ENCODE measurements at places on chromosomes 13 and 19. TPM values are rescaled to one million over a fixed set of nuclear protein-coding genes. Genes with fewer than 3 reads are reported as not detected.

DNA sequence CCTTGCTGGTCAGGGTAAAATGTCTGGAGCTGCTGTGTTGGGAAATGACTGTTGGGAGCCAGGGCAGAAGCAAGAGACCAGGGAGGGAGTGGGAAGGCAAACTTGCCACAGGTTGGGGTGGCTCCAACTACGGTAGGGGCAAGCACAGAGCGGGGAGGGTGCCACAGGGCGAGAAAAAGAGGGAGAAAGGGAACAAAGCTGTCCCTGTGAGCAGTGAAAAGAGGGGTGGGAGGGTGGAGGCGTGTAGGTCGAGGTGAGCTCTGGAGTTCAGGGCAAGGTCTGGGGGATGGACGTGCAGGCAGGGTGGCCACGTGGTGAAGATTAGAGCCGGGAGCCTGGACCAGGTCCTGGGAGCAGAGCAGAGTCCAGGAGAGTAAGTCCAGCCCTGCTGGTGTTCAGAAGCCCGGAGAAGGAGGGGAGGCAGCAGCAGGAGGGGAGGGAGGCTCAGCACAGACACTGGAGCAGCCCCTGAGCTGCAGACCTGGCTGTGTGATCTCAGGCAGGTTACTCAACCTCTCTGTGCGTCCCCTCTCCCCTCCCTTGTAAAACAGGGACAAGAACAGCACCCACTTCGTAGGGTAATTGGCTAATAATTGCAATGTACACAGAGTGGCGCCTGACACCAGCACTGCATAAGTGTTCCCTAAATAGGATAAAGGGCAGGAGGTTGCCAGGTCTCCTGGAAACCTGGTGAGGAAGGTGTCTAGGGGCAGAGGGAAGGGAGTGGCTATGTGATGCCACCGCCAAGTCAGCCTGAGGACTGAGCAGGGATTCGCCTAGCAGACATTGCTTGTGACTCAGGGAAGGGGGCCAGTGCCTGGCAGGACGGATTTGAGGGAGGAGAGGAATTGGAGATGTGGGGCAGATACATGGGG lies 3.2 kb upstream of the POLR2E start:
- DNase-seq: no peak

GRCh38 chr13:60970736-60971135 lies 444.9 kb downstream of the PCDH20 start:
- no peak for DNase-seq

DNA sequence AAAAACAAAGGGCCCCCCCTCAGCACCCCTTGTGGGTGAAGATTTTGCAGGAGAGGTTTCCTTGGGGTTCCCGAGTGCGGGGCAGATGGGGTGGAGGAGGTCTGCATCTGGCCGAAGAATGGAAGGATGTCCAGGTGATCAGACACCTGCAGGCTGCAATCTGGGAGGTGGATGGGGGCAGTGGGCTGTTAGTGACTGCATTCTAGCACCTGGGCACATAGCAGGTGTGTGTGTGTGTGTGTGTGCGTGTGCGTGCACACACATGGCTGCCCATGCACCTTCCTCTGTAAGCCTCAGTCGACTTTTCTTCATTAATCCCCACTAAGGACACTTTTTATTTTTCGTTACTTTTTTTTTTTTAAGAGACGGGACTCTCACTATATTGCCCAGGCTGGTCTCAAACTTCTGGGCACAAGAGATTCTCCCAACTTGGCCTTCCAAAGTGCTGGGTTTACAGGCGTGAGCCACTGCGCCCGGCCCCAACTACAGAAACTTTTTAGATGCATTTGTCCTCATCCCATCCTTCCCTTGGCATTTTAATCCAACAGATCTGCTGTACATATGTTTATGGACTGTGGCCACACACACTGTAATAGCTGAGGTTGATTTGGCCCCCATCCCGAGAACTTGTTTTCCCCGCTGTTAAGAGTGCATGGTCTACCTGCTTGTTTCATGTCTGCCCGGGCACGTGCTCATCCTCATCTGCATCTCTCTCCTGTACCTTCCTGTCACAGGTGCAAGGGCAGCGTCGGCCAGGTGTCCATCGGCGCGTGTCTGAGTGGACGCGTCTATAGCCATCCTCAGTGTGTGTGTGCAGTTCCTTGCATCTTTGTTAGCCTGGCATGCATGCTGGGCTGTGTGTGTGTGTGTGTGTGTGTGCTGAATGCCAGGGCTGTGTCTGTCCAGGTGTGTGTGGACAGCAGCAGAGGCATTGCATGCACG lies 731 bp downstream of the MAG start:
- no peak for DNase-seq

DNA sequence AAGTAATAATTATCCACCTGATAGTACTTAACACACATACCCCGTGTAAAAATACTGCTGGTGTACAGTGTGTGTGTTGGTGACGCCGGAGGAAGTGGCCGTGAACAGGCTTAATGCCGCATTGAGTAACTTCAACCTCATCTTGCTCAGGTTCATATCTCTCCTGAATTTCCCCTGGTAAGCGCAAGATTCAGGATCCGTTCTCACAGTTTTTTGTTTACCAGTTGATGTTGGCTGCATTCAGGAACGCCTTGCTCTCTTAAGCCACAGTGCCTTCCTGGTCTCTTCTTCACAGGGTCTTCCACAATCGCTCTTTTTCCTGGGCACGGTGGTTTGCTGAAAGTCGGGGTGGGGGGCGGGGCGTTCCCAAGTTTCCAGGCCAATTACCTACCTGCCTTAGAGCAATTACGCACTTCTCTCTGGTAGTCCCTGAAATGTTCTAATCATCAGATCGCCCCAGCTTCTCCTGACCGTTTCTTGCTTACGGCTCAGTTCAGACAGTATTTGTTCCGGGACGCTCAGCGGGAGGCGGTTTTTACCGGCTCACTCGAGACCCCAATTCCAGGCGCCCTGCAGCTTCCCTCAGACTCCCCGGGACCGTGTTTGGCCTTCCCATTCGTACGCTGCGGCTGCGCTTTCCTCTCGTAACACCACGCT lies 706 bp upstream of the DNAJC3 start:
- DNase-seq: peak; percentile 27

DNA sequence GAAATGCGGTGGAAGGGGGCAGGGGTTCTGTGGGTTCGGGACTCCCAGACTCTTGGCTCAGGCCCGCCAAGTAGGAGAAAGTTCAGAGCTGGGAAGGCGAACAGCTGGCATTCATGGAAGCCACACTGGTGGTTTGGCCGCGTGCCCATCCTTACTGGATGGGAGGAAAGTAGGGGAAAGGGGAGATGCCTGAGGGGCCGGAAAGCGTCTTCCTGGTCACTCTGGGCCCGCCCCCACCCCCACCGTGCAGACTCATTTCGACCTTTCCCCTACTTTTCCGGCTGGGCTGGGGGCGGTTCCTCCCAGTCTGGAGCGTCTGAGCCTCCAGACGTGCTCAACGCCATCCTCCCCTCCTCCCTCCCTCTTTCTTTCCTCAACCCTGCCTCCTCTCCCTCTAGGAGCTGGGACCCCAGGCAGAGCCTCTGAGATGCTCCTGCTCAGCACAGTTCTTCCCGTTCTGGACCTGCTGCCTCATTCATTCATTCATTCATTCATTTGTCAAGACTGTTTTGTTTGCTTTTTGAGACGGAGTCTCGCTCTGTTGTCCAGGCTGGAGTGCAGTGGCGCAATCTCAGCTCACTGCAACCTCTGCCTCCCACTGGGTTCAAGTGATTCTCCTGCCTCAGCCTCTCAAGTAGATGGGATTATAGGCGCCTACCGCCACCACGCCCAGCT lies 3.5 kb downstream of the ANGPTL4 start:
- peak; percentile 93 for DNase-seq

DNA sequence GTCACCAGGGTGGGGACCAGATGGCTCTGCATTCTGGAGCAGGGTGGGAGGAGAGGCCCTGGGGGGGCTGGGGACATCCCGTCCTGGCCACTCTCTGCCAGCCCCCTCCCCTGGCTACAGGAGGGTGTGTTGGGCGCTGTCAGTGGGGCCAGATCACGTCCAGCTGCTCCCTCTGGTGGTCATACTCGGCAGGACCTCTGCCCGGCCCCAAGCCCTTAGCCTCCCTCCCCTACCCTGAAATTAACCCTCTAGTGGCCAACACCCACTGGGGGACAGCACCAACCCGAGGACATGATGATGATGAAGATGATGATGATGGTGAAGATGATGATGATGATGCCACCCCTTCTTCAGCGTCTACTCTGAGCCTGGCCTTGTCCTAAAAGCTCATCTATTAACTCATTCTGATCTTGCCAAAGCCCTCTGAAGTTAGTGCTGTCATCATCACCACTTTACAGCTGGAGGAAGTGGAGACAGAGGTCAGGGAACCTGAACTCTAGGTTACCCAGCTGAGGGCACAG lies 590 bp upstream of the LGI4 start:
- peak; percentile 65 for DNase-seq

DNA sequence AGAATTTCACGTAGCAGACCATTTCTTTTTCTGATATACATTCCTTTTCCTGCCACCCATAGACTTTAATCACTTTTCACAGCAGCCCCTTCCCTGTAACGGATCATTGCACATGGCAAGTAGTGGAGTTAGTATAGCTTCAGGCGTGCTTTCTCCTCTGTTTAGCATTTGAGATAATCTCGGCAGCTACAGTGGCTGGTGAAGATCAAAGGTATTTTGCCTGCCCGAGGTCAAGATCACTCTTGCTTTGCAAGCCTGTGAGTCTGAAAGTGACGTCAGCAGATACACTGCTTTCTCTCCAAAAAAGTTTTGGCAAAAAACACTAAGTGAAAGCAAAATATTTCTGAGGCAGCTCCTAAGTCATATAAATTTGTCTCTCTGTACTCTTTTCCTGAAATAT lies 260.0 kb downstream of the NDFIP2 start:
- DNase-seq: peak; percentile 63

- DNase-seq: no peak
Measured at GRCh38 chr19:4302243-4302640, at the start of gene TMIGD2. TSS of gene TMIGD2 (minus strand) at chr19:4302389. CDS start at chr19:4302385, 4 bp downstream.

GRCh38 chr19:17847538-17848366 lies at the start of gene JAK3:
TSS of gene JAK3 (minus strand) at chr19:17847982. CDS start at chr19:17844417, 3,565 bp downstream.
- DNase-seq: peak; percentile 62

DNA sequence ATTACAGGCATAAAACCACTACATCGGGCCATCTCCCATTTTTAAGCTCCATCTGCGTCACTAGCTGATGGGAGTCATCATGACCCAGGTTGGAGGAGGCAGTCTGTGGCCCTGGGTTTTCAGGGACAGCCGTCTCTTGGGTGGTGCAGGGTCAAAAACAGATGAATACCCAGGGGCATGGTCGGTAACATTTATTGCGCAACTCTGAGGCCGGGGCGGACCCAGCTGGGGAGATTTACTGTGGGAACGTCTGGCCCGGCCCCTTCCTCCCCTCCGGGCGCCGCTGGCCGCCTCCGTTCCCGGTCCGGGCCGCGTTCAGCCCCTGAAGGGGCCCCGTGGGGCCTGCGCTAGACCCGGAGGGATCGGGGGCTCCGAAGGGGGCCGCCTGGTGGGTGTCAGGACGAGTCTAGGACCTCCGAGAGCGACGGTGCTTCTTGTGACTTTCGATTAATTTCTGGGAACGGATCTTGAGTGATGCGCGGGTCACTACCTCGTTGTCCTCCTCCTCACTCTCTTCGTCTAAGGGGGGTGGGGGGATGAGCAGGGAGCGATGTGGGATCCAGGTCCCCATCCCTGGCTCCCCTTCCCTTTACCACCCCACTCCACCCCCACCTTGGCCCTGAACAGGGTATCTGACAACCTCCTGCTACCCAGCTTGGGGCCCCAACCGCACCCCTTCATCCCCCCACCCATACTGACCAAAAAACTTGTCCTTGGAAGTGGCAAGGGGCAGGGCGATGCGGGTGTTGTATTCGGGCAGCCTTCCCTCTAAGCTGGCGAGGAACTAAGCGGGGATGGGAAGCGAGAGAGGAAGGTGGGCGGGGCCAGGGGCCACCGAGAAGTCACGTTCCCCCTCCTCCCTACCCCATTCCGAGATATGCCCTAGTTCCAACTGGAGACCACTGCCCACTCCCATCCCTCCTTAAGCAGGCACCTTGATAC lies 1.6 kb upstream of the RGL3 start:
- DNase-seq: no peak

DNA sequence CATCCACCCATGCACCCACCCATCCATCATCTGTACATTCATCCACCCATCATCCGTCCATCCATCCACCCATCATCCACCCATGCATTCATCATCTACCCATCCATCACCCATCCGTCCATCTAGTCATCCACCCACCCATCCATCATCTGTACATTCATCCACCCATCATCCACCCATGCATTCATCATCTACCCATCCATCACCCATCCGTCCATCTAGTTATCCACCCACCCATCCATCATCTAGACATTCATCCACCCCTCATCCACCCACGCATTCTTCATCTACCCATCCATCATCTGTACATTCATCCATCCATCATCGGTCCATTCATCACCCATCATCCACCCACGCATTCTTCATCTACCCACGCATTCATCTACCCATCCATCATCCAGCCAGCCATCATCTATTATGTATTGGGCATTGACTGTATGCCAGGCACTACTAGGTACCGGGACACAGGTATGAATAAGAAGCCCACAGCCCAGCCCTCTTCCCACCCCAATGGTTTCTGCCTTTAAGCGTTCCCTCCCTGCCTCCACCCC lies 16.7 kb upstream of the GALP start:
- DNase-seq: no peak

- DNase-seq: peak; percentile 45
Measured at GRCh38 chr13:23547000-23547590, 23.1 kb upstream of the TNFRSF19 start.

GRCh38 chr19:29526730-29527499 lies 1.1 kb downstream of the VSTM2B start:
- no peak for DNase-seq

GRCh38 chr13:96650301-96650886 lies 343.9 kb downstream of the OXGR1 start:
- peak; percentile 73 for DNase-seq

- no peak for DNase-seq
Measured at GRCh38 chr19:1018393-1018792, 2.5 kb downstream of the TMEM259 start.

DNA sequence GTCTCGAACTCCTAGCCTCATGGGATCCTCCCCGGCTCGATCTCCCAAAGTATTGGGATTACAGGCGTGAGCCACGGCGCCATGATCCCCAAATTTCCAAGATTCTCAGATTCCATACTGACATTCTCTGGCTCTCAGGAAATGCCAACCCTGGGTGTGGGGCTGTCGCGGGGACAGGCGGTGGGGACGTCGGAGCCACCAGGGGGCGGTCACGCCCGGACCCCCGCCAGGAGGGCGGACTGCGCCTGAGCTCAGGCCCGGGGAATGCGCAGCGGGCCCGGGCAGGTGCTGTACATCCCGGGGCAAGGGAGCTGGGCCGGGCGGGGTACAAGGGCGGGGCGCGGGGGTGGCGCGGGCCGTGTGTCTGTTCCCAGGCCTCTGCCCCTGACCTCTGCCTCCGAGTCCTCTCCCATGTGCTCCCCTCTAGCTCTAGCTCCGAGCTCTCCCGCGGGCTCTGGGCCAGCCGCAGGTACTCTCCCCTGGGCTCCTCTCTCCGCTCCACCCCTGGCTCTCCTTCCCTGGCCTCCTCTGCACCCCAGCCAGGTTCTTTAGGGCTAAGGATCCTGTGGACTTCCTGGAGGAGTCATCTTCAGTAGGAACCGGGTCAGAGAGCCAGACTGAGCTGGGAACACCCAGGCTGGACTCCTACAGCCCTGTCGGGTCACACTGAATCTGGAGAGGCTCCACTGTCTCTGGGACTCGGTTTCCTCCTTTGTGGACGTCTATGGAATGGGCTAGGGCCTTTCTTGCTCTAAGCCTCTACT lies 2.4 kb downstream of the PPP1R13L start:
- no peak for DNase-seq

Gene SSC5D
- 2.1 TPM for polyA plus RNA-seq

Gene FREM2
- under 0.01 TPM for polyA plus RNA-seq

Gene ZNF552
- polyA plus RNA-seq: 1.9 TPM

Gene NDUFA3
- polyA plus RNA-seq: 35.4 TPM

Gene KIR3DL1
- not detected for polyA plus RNA-seq

Gene GZMM
- not detected for polyA plus RNA-seq

Gene IGFL3
- not detected for polyA plus RNA-seq

Gene C19orf73
- 0.30 TPM for polyA plus RNA-seq

Gene WDR87
- polyA plus RNA-seq: not detected

Gene THSD1
- 10.2 TPM for polyA plus RNA-seq

Gene IRF2BP1
- polyA plus RNA-seq: 4.0 TPM
